ENCODE measurements at places on chromosomes 7 and 10. TPM values are rescaled to one million over a fixed set of nuclear protein-coding genes. Genes with fewer than 3 reads are reported as not detected.

The FGFBP3 gene
- 0.42 TPM for total RNA-seq

The SPDYE3 gene
- total RNA-seq = not detected

DNA sequence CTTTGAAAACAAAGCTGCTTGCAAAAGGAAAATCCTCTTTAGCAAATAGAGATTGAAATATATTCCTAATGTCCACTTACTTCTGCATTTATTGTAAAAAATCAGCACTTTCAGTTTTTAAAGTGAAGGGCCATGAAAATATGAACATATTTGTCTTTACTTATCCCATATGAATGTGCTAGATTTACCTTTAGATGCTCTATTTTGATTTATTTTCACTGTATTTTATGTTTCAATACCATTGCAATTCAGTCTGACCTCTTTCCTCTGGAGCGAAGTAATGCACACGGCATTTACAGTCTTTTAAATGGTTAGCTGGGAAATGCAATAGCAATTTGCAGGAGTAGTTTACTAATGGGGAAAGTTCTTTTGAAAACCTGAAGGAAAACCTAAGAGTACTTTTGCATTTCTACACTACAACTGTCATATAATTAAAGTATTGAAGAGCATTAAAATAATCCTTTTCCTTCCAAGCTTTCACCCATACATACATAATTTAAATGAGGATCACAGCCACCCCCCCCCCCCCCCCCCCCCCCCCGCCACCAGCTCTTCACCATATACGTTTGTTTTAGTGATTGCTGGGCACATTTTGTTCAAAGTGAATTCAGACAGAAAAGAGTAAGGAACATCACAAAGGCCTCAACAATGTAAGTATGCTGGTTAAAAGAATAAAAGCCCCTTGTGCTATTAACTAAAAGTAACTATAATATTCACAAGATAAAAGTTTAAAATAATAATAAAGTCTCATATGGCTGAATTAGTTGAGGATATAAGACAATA is 3.5 kb downstream of the SKIDA1 start:
- DNase-seq = no peak

The SLC29A3 gene
- total RNA-seq = 1.3 TPM

GRCh38 chr10:77207828-77208185 is 429.8 kb downstream of the KCNMA1 start:
- DNase-seq = no peak

DNA sequence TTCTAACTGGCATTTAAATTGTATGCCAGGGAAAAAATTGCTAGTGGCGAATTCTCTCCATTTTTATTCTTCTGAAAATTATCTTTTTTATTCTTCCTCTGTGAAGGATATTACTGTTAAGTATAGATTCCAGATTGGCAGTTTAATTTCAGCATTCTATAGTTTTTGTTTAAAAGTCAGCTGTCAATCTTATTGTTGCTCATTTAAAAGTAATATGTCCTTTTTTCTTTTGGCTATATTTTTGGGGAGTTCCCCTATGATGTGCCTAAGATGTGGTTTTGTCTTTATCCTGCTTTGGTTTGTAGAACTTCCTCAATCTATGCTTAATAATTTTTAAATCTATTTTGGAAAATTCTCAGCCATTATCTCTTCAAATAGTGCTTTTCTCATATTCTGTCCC is 135.9 kb downstream of the ARHGAP12 start:
- no peak for DNase-seq
